ENCODE measurements at places on chromosomes 6 and 20. TPM values are rescaled to one million over a fixed set of nuclear protein-coding genes. Genes with fewer than 3 reads are reported as not detected.
A peak's percentile ranks its signal among the peaks of the same experiment; 100 is the strongest.

- H3K4me1 ChIP-seq: peaks cover 5% of the 10 kb centered on the region
- H3K36me3 ChIP-seq: no peaks in the 10 kb centered on the region
- peak overlapping the region; percentile 3 for H3K27ac ChIP-seq
- H3K27me3 ChIP-seq: no peaks in the 10 kb centered on the region
Measured at GRCh38 chr6:38413102-38413800, 226.5 kb downstream of the BTBD9 start.

GRCh38 chr20:25565578-25566157, 19.7 kb downstream of the NINL start:
- no peaks in the 10 kb centered on the region for H3K27me3 ChIP-seq
- no peaks in the 10 kb centered on the region for H3K36me3 ChIP-seq
- H3K4me3 ChIP-seq: no peak overlapping the region
- peaks cover 5% of the 10 kb centered on the region for H3K4me1 ChIP-seq

DNA sequence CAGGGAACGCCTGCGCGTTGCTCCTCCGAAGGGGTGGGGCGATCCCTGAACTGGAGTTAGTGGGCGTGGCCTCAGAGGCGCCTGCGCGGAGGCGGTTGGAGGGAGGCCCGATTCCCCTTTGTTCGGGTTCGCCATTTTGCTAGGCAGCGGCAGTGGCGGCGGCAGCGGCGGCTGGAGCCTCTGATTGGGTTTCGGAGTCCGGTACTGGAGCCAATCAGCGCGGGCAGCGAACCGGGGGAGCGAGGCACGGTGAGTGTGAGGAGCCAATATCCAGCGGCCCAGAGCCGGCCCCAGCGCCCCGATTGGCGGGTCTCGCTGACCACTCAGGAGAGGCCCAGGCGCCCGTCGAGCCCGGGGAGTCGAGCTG, at the start of gene NFYA:
NFYA (plus strand) TSS at position 139 of the 367 bp plus-strand sequence. CDS start 6,116 bp downstream, outside the sequence.
- peak within 1 kb of the TSS; percentile 99 for H3K27ac ChIP-seq
- H3K27me3 ChIP-seq: no peaks in the 10 kb centered on the region
- H3K4me1 ChIP-seq: peaks cover 15% of the 10 kb centered on the region
- no peak for DNase-seq
- H3K4me3 ChIP-seq: peak within 1 kb of the TSS; percentile 88
- H3K36me3 ChIP-seq: no peaks in the 10 kb centered on the region

GRCh38 chr6:144724818-144725217, 439.7 kb downstream of the UTRN start:
- no peaks in the 10 kb centered on the region for H3K27me3 ChIP-seq
- H3K4me3 ChIP-seq: no peak overlapping the region
- DNase-seq: no peak

GRCh38 chr6:142984386-142984785, 39.4 kb upstream of the HIVEP2 start:
- no peaks in the 10 kb centered on the region for H3K4me1 ChIP-seq
- no peak for DNase-seq
- H3K27me3 ChIP-seq: no peaks in the 10 kb centered on the region
- H3K4me3 ChIP-seq: no peak overlapping the region

GRCh38 chr6:7537565-7538174, 3.8 kb upstream of the DSP start:
- no peak for DNase-seq
- H3K27me3 ChIP-seq: no peaks in the 10 kb centered on the region
- no peak overlapping the region for H3K27ac ChIP-seq
- no peak overlapping the region for H3K4me3 ChIP-seq

DNA sequence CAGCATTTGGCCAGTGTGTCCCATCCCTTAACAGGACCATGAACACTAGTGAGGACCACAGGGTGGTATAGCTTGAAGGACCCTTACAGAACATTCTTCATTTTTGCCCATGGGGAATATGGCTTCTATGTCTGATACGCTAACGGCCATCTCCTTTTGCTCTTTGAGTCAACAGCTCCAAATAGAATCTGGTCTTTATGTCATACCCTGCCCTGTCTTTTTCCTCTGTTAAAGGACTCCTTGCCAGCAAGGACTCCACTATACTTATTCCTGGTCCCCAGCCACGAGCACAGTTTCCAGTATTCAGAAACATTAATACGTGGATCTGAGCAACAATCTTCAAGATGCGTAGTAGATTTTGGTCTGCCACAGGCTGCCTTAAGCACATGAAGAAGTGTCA, 22.5 kb downstream of the SERPINB1 start:
- H3K4me3 ChIP-seq: no peak overlapping the region
- H3K36me3 ChIP-seq: no peaks in the 10 kb centered on the region
- H3K27me3 ChIP-seq: no peaks in the 10 kb centered on the region
- DNase-seq: no peak

ZSCAN23 gene
- total RNA-seq: 5.6 TPM

SPATA25 gene
- not detected for total RNA-seq

- DNase-seq: no peak
- no peaks in the 10 kb centered on the region for H3K36me3 ChIP-seq
- H3K27me3 ChIP-seq: no peaks in the 10 kb centered on the region
- no peaks in the 10 kb centered on the region for H3K4me1 ChIP-seq
- no peak overlapping the region for H3K27ac ChIP-seq
Measured at GRCh38 chr6:155523821-155524651, 68.4 kb upstream of the NOX3 start.

DNA sequence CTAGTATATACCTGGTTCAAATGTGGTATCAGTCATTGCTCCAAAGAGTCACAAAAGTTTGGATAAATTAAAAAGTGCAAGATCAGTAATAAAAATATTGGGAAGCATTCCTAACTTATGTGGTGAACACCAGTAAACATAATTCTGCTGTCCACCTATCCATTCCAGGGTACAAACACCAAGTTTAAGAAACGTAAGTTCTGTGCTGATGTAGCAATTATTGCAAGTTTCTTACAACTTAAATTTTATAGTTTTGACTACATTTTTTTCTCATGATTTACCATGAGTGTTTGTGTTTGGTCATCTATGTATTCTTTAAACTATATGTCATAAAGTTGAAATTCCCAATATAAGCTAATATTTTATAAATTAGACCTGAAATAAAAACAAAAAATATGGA, 255.0 kb upstream of the THEMIS start:
- no peak overlapping the region for H3K4me3 ChIP-seq
- no peak for DNase-seq
- H3K4me1 ChIP-seq: no peaks in the 10 kb centered on the region

DNA sequence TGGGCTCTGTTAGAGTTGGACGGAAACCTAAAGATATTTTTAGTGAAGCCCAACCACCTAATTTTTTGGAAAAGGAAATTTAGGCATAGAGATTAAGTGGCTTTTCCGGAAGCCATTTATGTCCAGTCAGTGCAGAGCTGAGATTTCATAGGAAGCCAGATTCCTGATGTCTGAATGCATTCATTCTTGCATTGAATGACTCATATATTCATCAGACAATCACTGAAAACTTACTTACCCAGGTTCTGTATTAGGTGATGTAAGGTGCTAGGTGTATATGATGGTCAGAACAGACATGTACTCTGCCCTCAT, 4.1 kb downstream of the SH3BGRL2 start:
- no peaks in the 10 kb centered on the region for H3K27me3 ChIP-seq
- H3K27ac ChIP-seq: no peak overlapping the region
- no peaks in the 10 kb centered on the region for H3K36me3 ChIP-seq
- no peak overlapping the region for H3K4me3 ChIP-seq
- H3K4me1 ChIP-seq: peaks cover 10% of the 10 kb centered on the region
- no peak for DNase-seq

SOX18 gene
- not detected for total RNA-seq

DNA sequence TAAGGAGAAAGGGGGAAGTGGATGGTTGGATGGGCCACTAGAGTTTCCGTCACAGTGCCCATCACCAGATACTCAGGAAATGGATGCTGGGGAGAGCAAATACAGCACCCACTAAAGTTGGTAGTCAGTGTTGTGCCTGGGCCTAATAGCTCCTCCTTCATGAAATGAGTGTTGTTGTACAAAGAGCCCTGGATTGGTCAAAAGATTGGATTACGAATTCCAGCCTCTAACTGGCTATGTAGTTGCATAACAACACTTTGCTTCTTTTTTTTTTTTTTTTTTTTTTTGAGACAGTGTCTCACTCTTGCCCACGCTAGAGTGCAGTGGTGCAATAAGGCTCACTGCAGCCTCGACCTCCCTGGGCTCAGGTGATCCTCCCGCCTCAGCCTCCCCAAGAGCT, 27.4 kb downstream of the KCNG1 start:
- H3K27me3 ChIP-seq: no peaks in the 10 kb centered on the region
- H3K4me1 ChIP-seq: no peaks in the 10 kb centered on the region
- no peak overlapping the region for H3K27ac ChIP-seq
- H3K4me3 ChIP-seq: no peak overlapping the region
- H3K36me3 ChIP-seq: no peaks in the 10 kb centered on the region
- no peak for DNase-seq

POPDC3 gene
- 0.93 TPM for total RNA-seq

GRCh38 chr6:65790666-65791065, 83.6 kb upstream of the EYS start:
- no peak for DNase-seq
- no peaks in the 10 kb centered on the region for H3K27me3 ChIP-seq
- H3K36me3 ChIP-seq: no peaks in the 10 kb centered on the region
- no peak overlapping the region for H3K4me3 ChIP-seq
- no peaks in the 10 kb centered on the region for H3K4me1 ChIP-seq

DNA sequence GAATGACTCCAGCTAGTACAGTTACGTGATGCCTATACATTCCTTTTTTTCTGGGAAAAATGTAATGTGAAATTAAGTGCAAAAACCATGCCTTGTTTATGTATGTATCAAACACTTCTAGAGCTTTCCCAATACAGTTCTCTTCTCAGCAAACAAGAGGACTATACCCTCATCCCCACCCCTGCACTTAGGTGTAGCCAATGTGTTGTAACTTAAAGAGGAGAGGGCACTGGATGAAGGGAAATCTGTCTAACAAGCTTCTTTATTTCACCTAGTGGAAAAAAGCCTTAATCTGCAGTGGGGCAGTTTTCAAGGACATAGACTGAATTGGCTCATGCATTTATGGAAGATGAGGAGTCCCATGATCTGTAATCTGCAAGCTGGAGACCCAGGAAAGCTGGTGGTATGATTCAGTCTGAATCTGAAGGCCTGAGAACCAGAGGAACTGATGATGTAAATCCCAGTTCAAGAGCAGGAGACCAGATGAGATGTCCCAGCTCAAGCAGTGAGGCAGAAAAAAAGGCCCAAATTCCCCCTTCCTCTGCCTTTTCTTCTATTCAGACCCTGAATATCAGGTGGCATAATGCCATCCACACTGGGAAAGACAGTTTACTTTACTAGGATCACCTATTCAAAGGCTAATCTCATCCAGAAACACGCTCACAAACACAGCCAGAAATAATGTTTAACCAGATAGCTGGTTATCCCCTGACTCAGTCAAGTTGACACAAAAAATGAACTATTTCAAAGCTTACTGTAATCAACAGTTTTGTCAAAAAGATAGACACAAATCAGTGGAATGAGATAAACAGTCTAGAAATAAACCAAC, 25.8 kb upstream of the SLC17A3 start:
- H3K4me1 ChIP-seq: peaks cover 18% of the 10 kb centered on the region
- no peaks in the 10 kb centered on the region for H3K36me3 ChIP-seq
- no peaks in the 10 kb centered on the region for H3K27me3 ChIP-seq

HLA-DRA gene
- total RNA-seq: 3.7 TPM

DNA sequence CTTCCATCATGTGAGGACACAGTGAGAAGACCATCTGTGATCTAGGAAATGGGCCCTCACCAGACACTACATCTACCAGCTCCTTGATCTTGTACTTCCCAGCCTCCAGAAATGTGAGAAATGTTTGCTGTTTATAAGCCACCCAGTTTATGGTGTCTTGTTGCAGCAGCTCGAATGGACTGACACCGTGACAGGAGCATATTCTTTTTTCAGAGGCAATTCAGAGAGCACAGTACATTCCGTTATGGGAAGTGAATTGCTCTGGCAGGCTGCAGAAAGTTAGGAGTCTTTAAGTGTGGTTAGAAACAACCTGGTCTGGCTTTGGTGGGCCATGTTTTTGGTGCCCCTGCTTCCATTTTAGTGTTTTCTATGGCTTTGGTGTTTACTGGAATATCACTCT, 75.1 kb downstream of the FIG4 start:
- no peak overlapping the region for H3K4me3 ChIP-seq
- peaks cover 4% of the 10 kb centered on the region for H3K4me1 ChIP-seq
- H3K36me3 ChIP-seq: no peaks in the 10 kb centered on the region
- no peaks in the 10 kb centered on the region for H3K27me3 ChIP-seq
- DNase-seq: no peak

LIN28B gene
- 8.6 TPM for total RNA-seq

DNA sequence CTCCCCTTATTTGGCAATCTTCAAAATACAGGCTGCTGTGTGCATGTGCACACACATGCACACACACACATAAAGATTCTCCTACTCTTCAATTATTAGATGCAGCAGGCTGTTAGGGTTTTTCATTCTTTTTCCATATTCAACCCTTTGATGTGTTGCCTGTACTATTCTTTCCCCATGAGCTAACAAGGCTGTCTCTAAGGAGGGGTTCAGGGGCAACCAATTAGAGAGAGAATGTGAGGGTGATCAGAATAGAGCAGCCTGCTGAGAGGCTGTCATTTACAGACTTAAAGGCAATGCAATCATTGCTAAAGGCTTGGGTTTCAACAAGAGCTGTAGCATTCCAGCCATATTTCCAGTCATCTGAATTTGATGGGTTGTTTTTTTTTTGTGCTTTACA, 467.4 kb upstream of the ID4 start:
- no peak overlapping the region for H3K4me3 ChIP-seq
- H3K36me3 ChIP-seq: no peaks in the 10 kb centered on the region
- H3K27me3 ChIP-seq: no peaks in the 10 kb centered on the region
- DNase-seq: no peak
- H3K4me1 ChIP-seq: no peaks in the 10 kb centered on the region

DNA sequence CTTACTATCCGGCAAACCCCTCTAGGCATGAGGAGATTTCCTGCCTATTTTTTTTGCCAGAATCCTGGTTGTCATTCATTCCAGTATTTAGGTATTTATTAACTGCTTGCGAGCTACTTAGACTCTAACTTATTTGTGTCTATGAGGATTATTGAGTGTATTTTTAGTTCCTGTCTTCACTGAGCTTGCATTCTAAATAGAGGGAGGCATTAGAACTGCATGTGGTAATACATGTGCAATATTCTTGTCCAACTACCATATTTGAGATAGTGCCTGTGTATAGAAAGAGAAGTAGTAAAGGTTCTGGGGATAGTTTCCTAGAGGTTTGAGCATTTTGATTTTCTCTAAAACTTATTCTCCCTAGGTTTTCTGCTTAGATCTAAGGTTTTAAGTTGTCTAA, 308.9 kb downstream of the EYA4 start:
- DNase-seq: no peak
- H3K36me3 ChIP-seq: no peaks in the 10 kb centered on the region
- no peaks in the 10 kb centered on the region for H3K27me3 ChIP-seq
- H3K27ac ChIP-seq: no peak overlapping the region
- no peak overlapping the region for H3K4me3 ChIP-seq
- H3K4me1 ChIP-seq: peaks cover 7% of the 10 kb centered on the region

DNA sequence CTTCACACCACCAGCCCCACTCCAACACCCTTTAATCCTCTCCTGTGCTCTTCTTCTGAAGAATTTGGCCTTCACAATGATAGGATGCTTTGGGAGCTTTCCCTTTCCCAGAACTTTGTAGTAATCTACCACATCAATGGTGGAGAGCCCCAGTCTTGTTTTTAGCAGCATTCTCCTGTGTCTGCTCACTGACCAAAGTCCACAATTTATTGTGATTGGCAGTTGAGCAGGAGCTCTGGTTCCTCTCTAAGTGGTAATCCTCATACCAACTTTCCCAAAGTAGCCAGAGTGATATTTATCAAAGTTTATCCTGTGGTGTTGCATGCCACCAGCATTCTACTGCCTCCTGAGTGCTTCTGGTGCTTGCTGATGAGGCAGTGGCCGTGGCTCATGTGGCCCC, 29.0 kb upstream of the OPN5 start:
- no peaks in the 10 kb centered on the region for H3K27me3 ChIP-seq
- H3K4me3 ChIP-seq: no peak overlapping the region
- DNase-seq: no peak
- no peaks in the 10 kb centered on the region for H3K4me1 ChIP-seq
